ENCODE measurements at places on chromosomes 13 and 19.

GRCh38 chr13:112905990-112906641 lies 62.9 kb upstream of the MCF2L start:
- DNase-seq = peak; percentile 78

DNA sequence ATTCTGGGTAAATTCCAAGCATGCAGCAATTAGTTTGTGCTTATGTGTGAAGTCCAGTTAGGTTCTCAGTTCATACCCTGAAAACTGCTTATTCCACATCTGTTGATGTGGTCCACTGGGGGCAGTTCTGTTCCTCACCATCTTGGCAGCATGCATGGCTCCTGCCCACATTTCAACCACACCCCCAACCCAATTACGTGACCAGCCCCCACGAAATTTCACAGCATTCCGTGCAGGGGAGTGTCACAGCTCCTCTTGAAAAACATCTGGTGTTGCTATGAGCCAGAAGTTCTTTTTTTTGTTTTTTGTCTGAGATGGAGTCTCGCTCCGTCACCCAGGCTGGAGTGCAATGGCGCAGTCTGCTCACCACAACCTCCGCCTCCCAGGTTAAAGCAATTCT lies 9.1 kb upstream of the ERVK3-1 start:
- DNase-seq = no peak

DNA sequence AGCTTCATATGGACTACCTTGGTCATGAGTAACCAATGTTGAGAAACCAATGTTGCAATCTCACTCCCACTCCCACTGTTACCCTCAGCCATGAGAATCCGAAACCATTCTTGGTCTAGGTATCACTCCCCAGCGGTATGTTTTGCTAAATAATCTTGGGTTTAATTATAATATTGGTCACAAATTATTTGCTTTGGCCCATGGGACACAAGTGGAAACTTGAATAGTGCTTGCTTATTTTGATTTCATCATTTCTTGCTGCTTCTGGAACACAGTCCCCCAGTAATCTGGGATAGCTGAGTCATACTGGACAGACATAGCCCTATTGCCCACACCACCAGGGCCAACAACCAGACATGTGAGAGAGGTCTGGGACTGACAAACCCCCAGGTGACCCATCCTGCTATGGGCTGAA lies 171.6 kb upstream of the IPO5 start:
- DNase-seq = no peak

- no peak for DNase-seq
These were observed 14.7 kb downstream of the DGKH start for GRCh38 chr13:42063105-42063504.

DNA sequence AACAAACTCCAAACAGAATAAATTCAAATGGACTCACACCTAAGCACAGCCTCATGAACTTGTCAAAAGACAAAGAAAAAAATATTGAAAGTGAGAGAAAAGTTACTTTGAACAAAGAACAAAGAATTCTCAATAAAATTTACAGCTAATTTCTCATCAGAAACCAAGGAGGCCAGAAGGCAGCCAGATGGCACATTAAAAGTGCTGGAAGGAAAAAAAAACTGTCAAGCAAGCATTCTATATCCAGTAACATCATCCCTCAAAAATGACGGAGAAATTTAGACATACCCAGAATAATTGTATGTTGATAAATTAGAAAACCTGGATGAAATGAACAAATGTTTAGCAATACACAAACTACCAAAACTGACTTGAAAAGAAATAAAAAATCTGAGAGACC lies 129.8 kb upstream of the UQCRFS1 start:
- DNase-seq = no peak

DNA sequence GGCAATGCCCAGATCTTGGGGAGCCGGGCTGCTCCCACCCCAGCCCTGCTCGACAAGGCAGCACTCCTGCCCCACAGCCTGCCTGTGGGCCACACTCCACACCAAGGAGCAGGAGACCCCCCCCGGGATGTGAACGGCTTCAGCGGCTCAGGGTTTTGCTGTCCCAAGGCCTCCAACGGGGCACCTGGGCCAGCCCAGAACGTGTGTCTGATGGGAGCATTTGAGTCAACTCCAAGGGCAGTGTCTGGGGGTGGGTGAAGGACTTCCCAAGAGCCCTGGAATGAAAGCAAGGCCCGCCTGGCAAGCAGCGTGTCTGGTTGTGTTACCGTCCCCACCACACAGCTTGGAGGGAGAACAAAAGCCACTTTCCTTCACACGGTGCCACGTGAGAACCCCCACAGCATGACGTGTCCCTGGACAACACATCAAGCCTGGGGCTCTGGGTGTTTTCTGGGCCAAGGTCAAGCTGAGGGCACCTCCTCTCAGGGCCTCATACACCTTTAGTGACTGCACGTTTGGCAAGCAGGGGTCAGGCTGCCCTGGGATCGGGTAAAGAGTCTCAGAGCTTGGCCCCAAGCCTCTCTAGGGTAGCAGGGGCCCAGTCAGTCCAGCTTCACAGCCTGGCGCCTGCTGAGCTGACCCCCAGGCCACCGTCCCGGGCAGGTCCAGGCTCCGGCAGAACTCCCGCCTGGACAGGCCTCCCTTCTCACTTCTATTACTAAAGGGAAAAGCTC lies 6.0 kb downstream of the C13orf46 start:
- no peak for DNase-seq

- no peak for DNase-seq
These were observed 27.4 kb downstream of the IRS2 start for GRCh38 chr13:109758937-109759480.

GRCh38 chr13:98856983-98857382 lies 104.5 kb upstream of the SLC15A1 start:
- no peak for DNase-seq
